ENCODE measurements at places on chromosomes 2 and 18.

GRCh38 chr18:39846265-39846664 lies 2108.8 kb upstream of the PIK3C3 start:
- DNase-seq = no peak

GRCh38 chr18:25678221-25678620 lies 326.3 kb upstream of the ZNF521 start:
- no peak for DNase-seq

GRCh38 chr2:96769814-96770213 lies 9.1 kb downstream of the CNNM4 start:
- DNase-seq = no peak

DNA sequence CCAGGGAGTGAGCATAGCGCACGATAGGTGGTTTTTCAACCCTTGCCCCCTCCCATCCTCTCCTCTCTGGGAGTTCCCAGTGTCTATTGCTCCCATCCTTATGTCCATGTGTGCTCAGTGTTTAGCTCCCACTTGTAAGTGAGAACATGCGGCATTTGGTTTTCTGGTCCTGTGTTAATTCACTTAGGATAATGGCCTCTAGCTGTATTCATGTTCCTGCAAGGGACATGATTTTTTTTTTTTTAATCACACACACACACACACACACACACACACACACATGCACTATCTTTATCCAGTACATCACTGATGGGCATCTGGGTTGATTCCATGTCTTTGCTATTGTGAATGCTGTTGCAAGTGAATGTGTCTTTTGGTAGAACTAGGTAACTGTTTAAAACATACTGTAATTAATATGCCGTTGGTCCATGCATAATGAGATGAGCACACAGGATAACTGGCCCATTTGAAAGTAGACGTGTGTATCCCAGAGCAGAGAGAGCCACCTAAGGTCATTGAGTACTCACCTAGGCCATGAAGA lies 43.2 kb upstream of the SIX2 start:
- DNase-seq = no peak

DNA sequence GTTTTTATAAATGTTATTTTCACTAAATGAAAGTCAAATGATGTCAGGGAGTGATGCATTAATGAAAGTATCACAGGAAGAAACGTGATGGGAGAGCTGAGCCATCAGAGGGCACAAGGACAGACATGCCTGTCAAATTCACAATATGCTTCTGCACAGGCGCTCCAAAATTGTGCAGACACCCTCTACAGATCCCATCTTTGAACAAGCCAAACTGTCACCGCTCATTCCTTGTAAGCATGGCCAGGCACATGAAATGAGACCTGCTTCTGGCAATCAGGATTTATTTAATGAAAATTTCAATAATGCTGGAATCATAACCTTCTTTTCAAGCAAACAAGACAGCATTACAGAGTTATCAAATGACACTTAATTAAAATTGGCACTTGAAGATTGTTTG lies 20.4 kb upstream of the FSHR start:
- no peak for DNase-seq

DNA sequence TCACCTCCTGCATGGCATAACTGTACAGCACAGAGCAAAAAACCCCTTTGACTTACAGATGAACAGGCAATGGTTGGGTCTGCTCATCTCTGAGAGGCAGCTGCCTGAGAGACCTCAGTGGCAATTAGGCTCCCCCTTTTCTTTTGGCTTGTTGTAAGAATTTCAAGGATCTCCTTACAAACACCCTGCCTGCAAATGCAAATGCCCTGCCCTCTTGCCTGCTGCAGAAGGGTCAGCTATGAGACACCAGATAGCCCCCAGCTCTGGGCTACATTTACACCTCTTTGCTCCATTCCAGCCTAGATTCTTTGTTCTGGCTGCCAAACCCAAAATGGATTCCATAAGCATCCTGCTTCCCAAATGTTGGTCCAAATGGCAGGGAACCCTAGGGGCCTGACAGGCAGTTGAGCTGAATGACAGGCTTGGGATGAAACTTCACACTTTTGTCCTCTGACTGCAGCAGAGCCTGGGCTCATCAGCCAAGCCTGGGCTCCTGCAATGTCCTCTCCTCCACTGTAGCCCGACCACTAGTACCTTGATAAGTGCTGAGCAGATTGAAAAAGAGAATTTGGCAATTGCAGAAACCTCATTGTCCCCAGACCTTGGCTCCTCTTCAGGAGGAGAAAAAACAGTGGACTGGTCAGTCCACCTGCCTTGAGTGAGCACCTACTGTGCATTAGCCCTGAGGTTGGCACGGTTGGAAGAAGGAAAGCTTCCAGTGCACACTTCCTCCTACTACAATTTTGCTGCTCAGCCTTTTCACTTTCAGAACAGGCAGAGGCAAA lies 678.3 kb downstream of the BCL11A start:
- DNase-seq = no peak

GRCh38 chr2:158967114-158967730 lies 1.2 kb upstream of the TANC1 start:
- no peak for DNase-seq

DNA sequence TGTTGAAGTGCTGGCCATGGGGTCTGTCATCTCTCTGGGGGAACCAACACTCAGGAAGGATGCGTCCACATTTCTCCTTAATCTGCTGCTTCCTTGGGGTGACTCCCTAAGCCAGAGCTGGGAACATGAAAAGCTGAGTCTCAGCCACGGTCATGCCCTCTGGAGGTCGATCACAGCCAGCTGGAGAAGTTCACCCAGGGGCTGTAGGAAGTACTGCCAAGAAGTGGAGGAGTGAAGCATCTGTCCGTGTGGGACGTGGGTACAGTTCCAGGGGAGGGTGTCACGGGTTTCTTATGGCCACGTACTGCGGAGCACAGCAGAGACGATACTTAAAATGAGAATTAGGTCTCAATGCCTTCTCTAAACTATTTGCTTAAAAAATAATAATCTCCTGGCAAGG lies 42.4 kb upstream of the IGFBP2 start:
- DNase-seq = no peak

- DNase-seq = no peak
These were observed 612.8 kb upstream of the PKDCC start for GRCh38 chr2:41434991-41435390.

GRCh38 chr2:211981451-211981850 lies 557.2 kb downstream of the ERBB4 start:
- DNase-seq = no peak

DNA sequence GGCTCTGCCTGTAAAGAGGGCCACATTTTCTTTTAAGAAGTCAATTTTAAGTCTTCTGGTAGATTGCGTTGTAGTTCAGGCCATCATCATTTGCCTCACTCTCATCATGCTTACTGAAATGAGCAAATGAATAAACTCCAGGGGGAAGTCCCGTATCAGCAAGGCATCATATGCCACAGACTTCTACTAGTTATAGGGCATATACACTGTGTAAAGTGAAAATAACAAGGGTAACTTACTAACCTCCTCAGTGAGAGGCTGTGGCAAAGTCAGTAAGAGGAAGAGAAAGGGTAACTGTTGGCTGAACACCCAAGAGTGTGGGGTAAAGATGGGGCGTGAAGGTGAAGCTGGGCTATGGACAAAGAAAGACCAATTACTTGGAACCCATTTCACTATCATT lies 456.2 kb downstream of the SPAG16 start:
- no peak for DNase-seq

GRCh38 chr2:109344270-109344805 lies 215.3 kb downstream of the SH3RF3 start:
- DNase-seq = no peak

DNA sequence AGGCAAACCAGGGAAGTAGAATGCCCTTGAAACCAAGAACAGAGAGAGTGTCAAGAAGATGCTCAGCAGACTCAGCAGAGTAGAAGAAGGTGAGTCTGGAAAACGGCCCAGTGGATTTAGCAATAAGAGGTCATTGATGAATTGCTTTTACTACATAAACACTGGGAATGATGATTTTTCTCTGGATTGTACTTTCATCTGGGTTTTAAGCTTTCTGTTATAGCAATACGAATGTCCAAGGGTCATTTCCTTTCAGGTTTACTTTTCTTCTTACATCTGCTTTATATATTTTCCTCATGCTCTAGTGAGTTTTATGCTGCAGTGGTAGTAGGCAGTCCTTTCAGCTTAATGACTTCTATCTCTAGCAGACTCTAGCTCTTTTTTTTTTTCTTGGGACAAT lies 16.9 kb downstream of the EML6 start:
- DNase-seq = no peak

Measured in stimulated activated CD8-positive, alpha-beta memory T cell treated with anti-CD3 and anti-CD28 coated beads, Interleukin-7, amount 100 ng/mL, for 48 hours (primary cell).